Activated T-cell treated with anti-CD3 and anti-CD28 coated beads, Interleukin-2, amount 50 U/mL, for 24 hours (primary cell): ENCODE measurements at places on chromosomes 12 and 14.

DNA sequence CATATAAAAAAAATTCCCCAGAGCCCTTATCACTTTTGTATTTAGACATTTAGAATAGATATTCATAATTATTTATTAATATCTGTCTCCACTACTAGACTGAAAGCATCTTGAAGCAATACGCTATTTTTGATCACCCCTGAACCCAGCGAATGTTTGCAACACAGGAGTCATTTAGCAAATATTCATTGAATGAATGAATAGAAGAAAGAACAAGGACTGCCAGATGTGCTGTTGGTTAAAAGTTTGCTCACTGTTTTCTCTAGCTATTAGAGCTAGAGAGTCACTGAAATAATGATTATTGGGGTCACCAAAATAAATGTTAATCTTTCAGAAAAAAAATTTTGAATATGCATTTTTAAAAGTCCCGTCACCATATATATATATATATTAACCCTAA lies 174.3 kb downstream of the ACSS3 start:
- DNase-seq = no peak

GRCh38 chr12:103542078-103542477 lies 45.0 kb upstream of the STAB2 start:
- DNase-seq = no peak

DNA sequence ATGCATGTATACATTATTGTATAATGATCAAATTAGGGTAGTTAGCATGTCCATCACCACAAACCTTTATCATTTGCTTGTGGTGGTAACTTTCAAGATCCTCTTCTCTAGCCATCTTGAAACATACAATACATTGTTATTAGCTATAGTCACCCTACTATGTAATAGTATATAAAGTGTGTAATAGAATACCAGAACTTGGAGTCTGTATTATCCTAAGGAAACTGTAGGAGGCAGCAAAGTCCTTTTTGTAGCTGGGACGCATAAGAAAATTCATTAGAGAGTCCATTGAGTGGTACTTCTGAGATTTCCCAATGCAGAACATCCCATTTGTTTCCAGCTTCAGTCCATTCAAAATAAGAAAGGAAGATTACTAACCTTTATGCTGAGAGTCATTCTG lies 325.9 kb upstream of the LRFN5 start:
- no peak for DNase-seq

DNA sequence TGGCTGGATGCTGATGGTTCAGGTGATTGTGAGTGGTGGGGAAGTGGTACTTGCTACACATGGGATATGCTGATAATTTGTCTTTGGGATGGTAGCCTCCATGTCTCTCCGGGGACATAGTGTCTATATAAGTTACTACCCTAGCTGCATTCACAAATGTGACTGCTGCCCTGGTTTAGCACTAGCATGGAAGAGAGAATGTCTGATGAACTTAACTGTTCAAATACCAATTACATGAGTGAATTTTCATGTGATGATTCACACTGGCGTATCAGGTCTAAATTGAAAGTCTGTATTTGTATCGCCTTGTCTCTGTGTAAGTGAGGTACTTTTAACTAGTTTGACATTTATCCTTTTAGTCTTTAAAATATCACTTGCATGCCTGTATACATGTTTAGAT lies 34.4 kb downstream of the ATF7IP start:
- no peak for DNase-seq

DNA sequence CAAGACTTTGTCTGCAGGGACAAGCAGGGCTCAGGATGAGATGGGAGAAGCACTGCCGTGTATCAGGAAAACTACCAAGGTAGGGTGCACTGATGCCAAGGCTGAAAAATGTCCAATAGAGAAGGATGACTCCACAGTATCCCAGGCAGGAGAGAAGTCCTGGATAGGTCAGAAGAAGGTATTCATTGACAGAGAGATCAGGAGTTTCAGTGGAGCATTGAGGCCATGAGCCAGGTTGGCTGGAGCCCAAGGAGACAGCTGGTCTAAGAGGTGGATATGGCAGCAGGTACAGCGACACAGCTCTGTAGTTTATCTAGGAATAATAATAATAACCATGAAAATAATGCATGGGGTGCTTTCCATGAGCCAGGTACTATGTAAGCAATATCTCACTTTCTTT lies 180.9 kb downstream of the EXOC5 start:
- no peak for DNase-seq

GRCh38 chr14:94890785-94891184 lies 120.9 kb upstream of the GSC start:
- no peak for DNase-seq
